ENCODE measurements at places on chromosomes 16 and 17.
A peak's percentile ranks its signal among the peaks of the same experiment; 100 is the strongest.

DNA sequence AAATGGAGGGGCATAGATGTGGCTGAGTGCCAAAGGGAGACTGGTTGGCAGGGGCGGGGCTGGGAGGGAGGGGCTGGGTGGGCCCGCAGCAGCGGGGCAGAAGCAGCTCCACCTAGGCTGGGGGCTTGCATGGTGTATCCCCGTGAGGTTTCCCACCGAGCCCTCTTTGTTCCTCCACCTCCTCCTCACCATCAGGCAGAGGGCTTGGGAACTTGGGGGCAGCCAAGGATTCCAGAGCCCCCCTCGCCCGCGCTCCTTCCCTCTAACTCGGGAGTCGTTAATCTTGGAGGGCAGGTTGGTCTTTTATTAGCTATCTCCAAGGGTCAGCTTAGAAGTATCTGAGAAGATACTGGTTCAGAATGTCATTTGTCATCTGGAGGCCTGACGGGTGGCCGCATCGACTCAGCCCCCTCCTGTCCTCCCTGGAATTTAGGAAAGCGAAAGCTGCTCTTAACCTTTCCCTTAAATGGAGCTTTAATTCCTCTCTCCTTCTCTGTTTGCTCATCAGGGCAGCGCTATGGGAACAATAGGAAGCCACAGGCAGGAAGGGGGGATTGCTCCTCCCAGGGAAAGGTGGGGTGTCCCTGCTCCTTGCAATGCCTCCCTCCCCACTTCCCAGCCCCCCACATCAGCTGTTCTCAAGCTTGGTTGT, 274.3 kb upstream of the XYLT1 start:
- DNase-seq, result peak; percentile 40

DNA sequence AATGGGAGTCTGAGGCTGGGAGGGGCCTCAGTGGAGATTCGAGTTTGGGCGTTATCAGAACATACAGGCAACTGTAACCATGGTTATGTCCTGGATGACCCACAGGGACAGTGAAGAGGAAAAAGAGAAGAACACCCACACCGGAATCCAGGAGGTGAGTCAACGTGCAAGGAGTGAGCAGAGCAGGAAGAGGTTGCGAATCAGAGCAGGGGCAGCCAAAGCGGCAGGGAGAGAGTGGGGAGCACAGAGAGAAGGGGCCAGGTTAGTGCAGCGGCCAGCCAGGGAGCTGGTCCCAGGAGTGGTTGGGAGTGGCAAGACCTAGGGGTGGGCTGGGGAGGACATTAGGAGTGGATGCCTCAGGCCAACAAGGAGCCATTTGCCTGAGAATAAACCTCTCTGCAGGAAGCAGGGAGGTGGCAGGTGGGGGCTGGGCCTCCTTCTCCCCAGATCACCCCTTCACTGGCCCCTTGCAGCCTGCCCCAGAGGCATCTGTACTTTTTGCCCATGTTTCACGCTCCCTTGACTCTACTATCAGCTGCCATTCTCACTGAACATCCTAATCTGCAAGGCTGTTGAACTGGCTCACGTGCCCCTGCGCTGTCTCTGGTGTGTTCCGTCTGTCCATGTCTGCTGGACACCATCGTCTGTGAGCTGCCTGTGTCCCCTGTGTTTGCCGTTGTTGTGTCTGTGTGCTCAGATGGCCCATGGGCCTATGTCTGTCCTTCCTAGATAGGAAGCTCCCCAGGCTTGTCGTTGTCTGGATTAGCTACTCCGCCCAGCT, 5.1 kb downstream of the KRT13 start:
- peak; percentile 62 for DNase-seq

DNA sequence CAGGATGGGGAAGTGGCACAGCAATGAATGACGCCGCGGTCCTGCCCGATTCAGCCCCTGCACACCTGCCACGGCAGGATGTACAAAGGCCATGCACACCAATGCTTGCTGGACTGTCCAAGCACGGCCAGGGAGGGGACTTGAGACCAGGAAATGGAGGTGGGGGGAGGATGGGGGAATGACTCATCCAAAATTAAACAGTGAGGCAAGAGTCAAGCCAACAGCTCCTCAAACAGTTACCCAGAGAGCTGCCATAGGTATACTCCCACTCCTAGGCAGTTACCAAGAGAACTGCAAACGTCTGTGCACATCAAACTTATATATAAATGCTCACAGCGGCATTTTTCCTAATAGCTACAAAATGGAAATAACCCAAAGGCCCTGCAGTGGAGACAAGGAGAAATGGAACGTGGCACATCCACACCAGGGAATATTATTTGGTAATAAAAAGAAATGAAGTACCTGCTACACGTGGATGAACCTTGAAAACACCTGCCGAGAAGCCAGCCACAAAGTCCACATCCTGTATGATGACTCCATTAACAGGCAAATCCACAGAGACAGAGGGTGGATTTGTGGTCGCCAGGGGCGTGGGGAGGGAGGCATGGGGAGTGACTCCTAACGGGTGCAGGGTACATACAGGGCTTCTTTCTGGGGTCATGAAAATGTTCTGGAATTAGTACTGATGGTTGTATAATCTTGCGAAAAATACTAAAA, 54.1 kb downstream of the VAC14 start:
- no peak for DNase-seq

- no peak for DNase-seq
Observed at GRCh38 chr16:67650023-67650422, 5.1 kb downstream of the CARMIL2 start.

GRCh38 chr17:10428781-10429180, 7.0 kb upstream of the MYH8 start:
- DNase-seq, result no peak

GRCh38 chr16:24491731-24492130, 47.6 kb upstream of the RBBP6 start:
- DNase-seq, result no peak

DNA sequence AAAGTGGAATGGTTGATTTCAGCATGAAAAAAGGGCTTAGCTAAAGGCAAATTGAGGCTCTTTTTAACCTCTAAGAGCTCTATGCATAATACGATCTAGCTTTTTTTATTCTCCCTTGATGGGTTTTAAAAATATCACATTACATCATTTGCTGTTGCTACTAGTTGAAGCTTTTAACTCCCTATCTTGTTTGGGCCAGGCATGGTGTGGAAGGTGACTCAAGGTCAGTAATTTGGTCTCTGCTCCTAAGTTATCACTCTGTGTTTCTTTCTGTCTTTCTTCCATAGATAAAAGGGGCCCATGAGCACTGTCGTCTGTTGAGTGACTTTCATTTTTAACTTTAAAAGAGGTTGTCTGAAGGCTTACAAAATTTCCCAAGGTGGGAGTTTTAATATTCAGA, 58.1 kb upstream of the GOT2 start:
- no peak for DNase-seq

DNA sequence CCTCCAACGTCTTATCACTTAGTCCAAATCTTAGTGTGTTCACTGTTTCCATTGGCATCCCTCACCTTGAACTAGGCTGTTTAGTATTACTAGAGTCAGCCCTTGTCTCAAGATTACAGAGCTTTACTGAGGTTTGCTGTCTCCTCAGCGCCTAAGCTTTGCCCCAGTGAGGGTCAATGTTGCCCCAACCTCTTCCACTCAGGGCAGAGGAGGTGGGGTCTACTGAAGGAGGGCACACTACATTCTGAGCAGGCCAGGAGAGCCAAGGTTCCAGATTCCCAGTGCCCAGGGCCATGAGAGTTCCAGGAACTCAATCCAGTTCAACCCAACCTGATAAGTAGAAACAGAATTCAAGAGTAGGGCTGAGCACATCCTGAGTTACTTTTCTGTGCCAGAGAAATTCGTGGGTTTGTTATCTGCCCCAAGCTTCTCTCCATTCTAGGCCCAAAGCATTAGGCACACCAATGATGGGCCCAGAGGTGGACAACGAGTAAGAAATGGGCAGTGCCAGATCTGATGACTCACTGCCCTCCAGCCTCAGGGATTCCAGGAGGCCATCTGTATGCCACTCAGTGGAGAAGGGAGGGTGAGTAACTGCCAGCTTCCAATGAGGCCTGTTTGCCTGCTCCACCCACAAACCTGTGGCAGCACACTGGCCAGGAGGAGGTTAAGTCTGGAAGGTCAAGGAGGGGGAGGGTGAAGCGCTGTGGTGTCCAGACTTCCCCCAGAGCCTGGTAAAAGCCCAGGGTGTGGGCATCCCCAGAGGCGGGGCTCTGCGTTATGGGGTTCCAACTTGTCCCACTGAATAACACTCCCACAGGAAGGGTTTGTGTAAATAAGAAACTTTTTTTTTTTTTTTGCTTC, 8.2 kb downstream of the TUBG2 start:
- peak; percentile 58 for DNase-seq

GRCh38 chr16:63516394-63516793, 1480.2 kb upstream of the CDH8 start:
- no peak for DNase-seq

GRCh38 chr17:8420041-8420934, 15.4 kb upstream of the NDEL1 start:
- no peak for DNase-seq

DNA sequence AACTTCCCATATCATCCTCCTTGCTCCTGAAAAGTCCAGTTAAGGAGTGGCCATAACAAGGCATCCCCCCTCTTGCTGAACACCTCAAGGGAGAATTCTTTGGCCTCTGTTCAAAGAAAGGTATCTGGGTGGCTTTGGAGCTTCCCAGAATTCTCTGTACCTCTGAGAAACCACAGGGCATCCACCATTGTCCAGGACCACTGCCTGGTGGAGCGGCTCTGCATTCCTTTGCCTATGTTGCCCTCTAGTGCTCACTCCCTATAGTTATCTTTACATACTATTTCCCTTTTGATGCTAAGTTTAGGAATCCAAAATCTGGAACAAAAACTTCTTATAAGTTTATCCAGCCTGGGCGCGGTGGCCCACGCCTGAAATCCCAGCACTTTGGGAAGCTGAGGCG, 30.3 kb downstream of the CHD9NB start:
- DNase-seq, result peak; percentile 70

DNA sequence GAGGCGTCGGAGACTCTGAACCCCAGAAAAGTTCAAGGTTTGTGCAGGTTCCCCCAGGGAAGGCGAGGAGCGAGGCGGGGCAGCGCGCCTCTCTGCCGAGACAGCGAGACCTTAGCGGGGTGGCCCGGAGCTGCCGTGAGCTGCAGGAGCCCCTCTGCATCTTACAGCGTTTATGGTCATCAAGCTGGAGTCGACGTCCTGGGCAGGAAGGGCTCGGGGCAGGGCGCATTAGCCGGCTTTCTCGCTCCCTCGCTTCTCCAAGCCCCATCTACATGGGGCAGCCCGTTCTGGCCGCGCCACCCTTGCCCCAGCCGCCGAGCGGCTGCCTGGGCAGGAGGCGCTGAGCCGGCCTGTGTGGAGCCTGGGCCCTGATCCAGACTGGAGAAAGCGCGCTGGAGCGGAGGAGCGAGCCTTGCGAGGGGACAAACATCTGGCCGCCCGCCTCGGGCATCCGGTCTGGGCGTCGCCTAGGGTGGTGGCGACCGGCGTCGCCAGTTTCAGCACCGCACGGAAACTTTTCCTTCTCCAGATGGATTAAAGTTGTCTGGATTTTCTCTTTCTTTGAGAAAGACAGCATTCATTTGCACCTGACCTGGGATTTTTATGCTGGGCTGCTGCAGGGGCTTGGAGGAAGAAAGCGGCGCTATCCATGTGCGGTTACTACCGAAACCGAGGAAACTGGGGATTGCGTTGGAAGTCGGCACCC, 750 bp downstream of the TMEM132E start:
- DNase-seq, result peak; percentile 65

GRCh38 chr17:79011451-79012147, 2.0 kb upstream of the CANT1 start:
- no peak for DNase-seq

DNA sequence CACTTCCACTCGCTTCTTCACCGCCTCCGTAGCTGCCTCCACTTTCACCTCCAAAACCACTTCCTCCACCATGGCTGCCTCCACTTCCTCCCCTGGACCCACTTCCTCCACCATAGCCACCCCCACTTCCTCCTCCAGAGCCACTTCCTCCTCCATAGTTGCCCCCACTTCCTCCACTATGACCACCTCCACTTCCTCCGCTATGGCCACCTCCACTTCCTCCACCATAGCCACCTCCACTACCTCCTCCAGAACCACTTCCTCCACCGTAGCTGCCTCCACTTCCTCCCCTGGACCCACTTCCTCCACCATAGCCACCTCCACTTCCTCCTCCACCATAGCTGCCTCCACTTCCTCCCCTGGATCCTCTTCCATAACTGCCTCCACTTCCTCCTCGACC, 4.5 kb downstream of the KRT9 start:
- DNase-seq, result no peak

GRCh38 chr16:67245674-67246080, 1.6 kb downstream of the FHOD1 start:
- no peak for DNase-seq

DNA sequence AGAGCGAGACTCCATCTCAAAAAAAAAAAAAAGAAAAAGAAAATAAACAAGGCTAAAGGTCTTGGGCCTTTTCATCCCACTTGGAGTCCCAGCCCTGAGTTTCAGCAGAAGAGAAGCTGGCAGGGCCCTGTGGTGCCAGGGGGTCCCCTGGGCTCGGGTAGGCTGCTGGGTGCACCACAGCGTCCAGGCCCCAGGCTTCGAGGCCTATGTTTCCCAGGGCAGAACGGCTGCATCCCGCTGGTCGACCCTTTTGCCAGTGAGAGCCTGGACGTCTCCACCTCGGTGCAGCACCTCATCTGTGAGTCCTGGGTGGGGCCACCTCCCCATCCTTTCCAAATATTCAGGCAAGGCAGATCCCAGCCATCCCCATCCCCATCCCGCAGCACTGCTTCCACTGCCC, 2.2 kb downstream of the TMEM235 start:
- peak; percentile 31 for DNase-seq

GRCh38 chr16:72270531-72270930, 98.6 kb upstream of the PMFBP1 start:
- DNase-seq, result no peak

DNA sequence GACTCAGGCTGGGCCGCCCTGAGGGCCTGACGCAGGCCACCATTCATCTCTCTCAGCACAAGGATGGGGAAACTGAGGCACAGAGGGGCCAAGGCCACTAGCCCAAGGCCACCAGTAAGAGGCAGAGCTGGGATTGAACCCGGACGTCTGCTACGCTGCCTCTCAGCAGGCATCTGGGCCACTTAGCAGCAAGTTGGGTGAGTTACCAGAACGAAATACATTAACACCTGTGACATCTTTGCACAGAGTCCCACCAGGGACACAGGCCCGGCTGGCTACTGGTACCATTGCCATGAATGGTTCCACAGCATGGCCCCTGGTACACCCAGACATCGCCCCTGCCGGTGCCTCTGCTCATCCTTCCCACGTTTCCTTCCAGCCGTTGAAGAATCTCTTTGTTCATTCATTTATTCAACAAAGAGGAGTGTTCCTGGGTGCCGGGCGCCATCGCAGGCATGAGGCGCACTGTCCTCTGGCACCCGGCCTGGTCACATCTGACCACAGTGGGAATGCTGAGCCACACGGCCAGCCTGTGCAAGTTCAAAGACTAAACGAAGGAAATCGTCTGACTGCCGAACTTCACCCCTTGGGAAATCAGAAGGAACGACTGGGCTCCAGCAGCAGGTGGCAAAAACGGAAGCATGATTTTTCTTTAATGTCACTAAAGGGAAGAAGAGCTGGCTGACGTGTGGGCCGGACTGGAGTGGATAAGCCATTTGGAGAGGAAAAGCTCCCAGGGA, 7.4 kb upstream of the ZNF469 start:
- no peak for DNase-seq

DNA sequence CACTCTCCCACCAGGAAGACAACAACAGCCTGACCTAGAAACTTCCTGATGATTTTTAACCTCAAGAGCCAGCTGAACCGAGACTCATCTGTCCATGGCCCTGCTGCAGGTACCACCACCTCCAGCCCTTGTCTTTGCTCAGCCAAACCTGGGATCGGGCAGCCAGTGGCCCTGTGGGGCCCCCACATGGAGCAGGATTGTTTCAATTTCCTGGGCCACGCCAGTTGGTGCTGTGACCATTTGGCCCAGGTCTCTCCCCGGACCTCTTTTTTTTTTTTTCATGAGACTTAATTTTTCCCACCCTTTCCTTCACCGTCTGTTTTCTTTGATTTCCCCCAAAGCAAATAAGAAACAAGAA, 8.3 kb upstream of the HOXB2 start:
- DNase-seq, result no peak

All from H9 (cell line).